ENCODE measurements at places on chromosomes 11 and 22.

- DNase-seq = no peak
Observed at GRCh38 chr11:70032943-70033710, 45.0 kb upstream of the ANO1 start.

- no peak for DNase-seq
Observed at GRCh38 chr22:34160141-34160783, 240.0 kb upstream of the LARGE1 start.

DNA sequence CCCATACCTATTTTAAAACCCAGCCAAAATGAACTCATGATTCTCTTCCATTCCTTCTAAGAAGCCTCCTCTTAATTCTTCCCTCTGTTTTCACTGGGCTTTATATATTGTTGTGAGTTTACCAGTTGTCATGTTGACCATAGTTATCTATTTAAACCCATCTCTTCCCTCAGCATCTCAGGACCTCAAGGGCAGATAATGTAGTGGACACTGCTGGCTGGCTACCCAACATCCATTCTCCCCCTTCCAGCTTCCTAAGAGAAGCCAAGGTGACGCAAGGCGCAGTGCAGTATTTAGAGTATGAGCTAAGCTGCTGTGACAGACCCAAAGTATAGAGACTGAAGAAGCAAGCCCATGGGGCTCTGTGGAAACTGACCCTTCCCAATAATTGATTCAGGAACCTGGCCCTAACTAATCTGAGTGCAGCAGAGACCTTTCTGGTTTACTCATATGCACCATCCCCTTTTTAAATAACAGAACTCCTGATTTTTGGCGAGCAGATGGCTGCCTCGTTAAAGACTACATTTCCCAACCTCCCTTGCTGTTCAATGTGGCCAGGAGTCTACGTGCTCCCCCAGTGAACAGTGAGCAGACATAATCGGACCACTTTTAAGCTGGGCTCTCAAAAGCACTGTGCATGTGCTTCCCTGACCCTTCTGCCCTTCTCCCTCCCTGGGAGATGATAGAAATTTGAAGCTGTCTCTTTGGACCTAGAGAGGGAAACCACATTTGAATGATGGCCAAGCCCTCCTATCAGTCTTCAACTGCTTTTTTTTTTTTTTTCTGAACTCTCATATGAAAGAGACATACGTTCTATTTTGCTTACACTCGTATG, 28.1 kb upstream of the CREB3L1 start:
- no peak for DNase-seq

- no peak for DNase-seq
Observed at GRCh38 chr11:76802151-76802550, 19.0 kb downstream of the TSKU start.

DNA sequence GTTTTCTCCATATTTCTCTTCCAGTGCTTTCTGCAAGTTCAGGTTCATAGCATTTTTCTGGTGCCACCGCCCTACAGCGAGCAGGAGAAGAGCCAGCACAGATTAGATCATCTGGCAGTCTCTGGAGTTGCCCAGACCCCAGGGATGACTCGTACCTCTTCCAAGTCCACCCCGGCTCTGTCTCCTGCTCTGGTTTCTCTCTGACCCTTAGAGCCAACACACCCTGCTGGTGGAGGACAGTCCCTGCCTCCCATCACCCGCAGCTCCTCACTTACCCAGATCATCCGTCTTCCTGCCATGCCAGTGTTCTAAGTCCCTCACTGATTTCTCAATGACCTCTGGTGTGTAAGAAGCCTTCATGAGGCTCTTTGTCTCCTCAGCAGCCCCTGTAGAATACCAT, 28.0 kb downstream of the TST start:
- no peak for DNase-seq

GRCh38 chr11:113016905-113017304, 55.7 kb downstream of the NCAM1 start:
- no peak for DNase-seq

- no peak for DNase-seq
Observed at GRCh38 chr11:66688561-66689534, 11.2 kb upstream of the RBM4B start.

GRCh38 chr11:67302571-67303131, 679 bp upstream of the SSH3 start:
- DNase-seq = no peak

GRCh38 chr11:61899146-61899841, 7.9 kb upstream of the FADS3 start:
- DNase-seq = peak; percentile 93

- DNase-seq = no peak
Observed at GRCh38 chr11:132743601-132744000, 788.7 kb downstream of the OPCML start.

GRCh38 chr11:72556433-72556832, 117.8 kb downstream of the PDE2A start:
- no peak for DNase-seq

DNA sequence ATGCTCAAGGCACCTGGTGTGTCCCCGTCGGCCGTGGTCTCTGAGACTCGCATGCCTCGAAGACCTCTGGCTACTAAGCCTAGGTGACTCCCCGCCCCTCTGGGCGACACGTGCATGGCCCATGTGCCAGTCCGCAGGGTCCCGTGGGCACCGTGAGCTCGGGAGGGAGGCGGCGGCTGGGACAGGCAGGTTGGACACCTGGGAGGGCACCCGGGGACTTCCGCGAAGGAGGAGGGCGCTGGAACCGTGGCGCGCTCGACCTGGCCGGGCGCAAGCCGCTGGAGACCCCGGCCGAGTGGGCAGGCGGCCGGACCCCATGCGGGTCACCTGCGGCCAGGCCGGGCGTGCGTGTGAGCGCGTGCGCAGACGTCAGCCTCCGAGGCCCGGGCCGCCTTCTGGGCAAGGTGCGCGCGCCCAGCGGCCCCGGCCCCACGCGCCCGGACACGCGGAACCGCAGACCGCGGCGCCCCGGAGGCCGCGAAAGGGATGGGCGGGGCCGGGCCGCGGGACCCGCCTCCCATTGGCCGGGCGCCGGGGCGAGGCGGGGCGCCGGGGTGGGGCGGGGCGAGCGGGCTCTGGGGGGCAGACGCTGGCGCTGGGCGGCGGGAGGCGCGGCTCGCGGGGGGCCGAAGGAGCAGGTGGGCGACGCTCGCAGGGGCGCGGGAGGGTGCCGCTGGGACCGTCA, 579 bp upstream of the RASD2 start:
- peak; percentile 73 for DNase-seq

DNA sequence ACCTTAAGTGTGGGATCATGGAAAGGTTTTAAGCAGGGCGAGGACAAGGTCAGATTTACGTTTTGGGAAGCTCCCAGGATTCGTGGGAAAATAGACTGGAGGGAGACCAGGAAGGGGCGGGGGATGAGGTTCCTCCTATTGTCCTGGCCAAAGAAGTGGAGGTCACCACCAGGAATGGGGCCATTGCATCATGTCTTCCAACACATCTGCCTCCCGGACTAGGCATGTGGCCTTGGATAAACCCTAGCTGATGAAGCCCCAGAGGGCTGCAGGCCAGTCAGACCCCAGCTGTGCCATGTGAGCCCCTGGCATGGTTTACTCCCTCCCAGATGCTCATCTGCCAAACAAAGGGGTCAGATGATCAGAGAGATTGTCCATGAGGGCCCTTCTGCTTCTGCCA, 11.5 kb upstream of the YWHAH start:
- DNase-seq = no peak

DNA sequence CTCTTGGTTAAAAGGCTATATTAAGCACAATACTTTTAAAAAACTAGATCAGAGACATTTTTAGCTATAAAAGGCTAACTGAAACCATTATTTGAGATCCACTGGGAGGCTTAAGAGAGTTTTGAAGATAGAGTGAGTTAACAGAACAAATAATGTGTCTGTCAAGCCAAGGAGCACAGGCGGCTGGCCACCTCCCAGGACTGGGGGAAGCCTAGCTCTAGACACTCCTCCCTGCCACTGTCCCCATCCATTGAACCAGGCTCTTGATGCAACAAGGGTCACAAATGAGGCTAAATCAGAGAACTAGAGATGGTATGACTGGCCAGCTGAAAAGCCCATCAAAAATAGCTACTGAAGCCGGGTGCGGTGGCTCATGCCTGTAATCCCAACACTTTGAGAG, 63.0 kb downstream of the C22orf31 start:
- DNase-seq = no peak

All from stimulated activated CD4-positive, alpha-beta T cell treated with anti-CD3 and anti-CD28 coated beads, Interleukin-2, amount 100 ng/mL, for 24 hours (primary cell).